ENCODE measurements at places on chromosomes 5 and 9.

- peak; percentile 75 for DNase-seq
Measured at GRCh38 chr5:98770209-98770910, 3.1 kb upstream of the RGMB start.

DNA sequence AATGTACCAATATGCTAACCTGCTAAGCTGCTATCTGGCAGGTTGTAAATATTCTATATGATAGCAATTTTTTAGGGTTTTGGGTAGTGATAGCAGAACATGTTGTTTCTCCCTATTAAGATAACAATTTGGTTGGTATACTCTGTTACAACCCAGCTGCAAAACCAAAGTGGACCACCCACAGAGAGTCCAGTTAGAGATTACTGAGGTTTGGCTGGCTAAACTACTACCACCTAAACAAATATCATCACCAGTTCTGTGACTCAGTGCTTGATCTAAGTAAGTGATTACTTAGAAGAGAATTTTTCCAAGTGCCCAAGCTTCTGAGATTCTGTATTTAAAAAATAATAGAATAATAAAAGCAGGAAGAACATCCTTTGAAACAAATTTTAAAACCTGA lies 72.3 kb downstream of the XRCC4 start:
- peak; percentile 47 for DNase-seq

DNA sequence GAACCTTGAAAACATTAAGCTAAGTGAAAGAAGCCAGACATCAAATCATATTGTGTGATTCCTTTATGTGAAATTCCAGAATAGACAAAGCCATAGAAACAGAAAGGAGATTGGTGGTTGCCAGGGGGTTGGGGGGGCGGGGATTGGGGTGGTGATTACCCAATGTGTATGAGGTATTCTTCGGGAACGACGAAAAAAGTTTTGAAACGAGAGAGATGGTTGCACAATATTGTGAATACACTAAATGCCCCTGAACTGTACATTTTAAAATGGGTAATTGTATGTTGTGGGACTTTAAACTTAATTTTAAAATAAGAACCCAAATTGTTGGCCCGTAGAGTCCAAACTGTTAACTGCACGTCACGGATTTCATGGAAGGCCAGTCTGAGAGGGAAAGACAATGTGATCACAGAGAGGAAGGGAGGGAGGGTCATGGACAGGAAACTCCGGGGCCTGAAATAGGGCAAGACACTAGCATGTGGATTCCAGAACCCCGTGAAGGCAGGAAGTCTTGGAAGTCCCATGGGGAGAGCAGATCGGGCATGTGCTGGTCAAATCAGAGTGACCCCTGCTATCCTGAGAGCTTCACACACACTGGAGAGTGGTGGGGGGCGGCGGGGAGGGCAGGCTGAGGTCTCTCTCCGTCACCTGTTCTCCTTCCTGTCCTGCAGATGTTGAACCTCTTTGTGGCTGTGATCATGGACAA lies 218.4 kb downstream of the CACNA1B start:
- no peak for DNase-seq

GRCh38 chr5:10737880-10738279 lies 23.2 kb downstream of the DAP start:
- DNase-seq: no peak

- no peak for DNase-seq
Measured at GRCh38 chr9:91814753-91815152, 135.3 kb downstream of the ROR2 start.

GRCh38 chr9:68979538-68980314 lies 34.2 kb downstream of the PRKACG start:
- DNase-seq: no peak

GRCh38 chr5:32000731-32001130 lies 173.4 kb downstream of the GOLPH3 start:
- no peak for DNase-seq

DNA sequence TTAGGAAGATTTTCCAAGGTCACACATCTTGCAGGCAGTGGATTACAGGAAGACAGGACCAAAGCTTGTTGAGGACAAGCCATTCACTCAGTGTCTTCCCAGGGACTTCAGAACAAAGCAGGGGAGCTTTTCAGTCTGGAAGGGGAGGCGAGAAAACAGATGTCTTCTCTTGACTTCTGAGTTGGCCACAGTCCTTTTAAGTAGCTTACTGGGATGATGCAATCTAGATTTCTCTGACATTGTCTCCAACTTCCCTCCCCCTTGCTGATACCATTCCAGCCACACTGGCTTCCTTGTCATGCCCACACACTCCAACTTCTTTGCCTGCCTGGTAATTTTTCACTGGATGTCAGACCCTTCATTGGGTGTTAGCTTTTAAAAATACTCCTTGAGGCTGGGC lies 174.2 kb upstream of the TBC1D2 start:
- DNase-seq: peak; percentile 81

DNA sequence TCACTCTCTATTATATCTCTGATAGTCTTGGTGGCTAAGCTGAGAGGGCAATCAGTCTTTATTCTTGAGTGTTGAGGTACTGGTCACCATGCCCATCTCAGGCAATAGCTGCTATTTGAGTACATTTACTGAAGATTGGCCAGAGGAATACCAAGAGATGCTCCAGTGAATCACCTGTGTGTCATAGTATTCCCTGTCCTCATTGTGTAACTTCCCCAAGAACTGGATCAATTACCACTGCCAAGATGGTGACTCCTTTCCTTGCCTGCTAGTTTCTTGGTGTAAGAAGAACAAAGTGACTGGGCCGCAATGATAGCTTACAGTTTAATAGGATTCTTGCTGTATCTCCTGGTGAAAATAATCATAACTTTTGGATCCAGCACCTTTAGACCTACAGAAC lies 418.7 kb upstream of the KIF2A start:
- no peak for DNase-seq

- DNase-seq: no peak
Measured at GRCh38 chr5:175614223-175614815, 43.6 kb upstream of the HRH2 start.

DNA sequence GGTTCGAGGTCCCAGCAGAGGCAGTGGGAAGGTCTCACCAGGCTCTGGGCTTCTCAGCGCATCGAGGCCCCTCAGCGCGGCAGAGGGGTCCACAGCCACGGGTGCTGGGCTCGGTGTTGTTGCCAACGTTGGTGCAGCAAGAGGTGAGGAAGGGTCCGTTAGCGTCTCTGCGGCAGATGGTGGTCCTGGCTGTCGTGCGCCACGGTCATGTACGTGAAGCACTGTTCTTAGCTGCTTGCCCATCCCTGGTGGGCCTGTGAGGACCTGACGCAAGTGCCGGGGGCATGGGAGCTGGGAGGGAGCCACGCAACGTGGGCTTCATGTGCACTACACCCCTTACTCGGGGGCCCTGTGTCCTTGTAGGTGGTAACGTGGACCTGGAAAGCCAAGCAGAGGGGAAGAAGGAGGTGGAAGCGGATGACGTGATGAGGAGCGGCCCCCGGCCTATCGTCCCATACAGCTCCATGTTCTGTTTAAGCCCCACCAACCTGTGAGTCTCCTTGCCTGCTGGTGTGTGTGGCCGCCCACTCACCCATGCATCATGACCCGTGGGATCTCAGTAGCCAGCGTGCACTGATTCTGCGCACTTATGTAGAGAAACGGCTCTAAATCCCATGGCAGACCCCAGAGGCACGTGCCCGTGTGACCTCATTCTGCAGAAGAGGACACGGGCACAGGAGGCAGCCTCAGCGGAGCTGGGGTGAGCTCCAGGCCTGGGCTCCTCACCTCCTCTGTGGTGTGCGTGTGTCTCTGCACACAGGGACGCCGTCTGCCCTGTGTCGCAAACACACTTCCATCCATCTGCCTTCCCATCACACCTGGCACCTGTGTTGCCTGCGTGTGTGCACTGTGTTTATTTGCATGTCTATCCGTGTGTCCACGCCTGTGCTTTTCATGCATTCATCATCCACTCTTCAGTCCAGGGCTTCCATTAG lies 166.1 kb downstream of the CACNA1B start:
- DNase-seq: no peak

DNA sequence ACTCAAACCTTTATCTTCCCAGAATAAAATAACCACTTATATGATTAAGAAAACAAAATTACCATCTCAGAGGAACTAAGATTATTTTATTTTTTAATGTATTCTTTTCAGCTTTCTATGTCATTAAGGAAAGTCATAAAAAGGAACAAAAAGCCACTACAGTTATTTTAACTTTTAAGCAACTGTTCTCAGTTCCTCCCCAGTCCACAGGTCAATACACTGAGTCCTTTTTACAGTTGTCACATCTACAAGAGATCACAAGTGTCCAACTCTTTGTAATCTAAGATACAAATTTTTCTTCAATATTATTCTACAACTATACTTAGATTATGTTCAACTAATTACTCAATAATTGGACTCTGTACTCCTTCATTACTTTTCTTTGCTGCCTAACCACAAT lies 782.8 kb upstream of the ACO1 start:
- DNase-seq: no peak

GRCh38 chr9:10700291-10700690 lies 87.5 kb upstream of the PTPRD start:
- no peak for DNase-seq

GRCh38 chr5:2003690-2004365 lies 121.1 kb upstream of the IRX4 start:
- no peak for DNase-seq

GRCh38 chr5:147704544-147704943 lies 78.0 kb downstream of the JAKMIP2 start:
- no peak for DNase-seq

- no peak for DNase-seq
Measured at GRCh38 chr9:99253772-99254431, 31.8 kb downstream of the SEC61B start.

DNA sequence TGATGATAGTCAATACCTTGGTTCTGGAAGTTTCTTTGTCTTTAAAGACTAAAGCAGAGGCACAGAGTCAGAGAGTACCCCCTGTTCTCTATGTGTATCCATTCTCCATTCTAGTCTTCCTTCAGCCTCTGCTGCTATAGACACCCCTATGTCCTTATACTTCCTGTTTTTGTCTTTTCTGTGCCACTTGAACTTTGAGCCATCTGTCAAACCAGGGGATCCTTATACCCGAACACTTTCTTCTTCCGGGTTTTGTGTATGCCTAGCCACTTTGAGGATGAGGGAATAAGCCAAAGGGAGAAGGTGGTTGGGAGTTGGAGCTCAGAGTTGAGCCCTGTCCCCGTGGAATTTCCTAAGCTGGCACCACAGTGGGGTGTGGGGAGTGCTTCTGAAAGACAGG lies 61.1 kb upstream of the IL6ST start:
- no peak for DNase-seq

DNA sequence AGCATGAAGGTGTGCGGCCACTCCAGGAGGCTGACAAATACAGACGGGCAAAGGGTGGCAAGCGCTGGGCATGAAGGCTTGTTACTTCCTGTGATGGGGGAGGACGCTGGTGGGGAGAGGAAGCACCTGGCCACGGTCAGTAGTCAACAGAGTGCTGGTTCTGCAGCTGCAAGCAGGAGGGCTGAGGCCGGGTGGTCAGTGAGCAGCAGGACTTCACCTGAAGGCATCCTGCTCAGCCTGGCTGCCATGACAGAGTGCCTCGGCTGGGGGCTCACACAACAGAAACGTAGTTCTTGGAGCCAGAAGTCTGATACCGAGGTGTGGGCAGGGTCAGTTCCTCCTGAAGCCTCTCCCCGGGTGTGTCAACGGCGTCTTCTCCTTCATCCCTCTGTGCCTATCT lies 118.6 kb upstream of the IRX4 start:
- no peak for DNase-seq

DNA sequence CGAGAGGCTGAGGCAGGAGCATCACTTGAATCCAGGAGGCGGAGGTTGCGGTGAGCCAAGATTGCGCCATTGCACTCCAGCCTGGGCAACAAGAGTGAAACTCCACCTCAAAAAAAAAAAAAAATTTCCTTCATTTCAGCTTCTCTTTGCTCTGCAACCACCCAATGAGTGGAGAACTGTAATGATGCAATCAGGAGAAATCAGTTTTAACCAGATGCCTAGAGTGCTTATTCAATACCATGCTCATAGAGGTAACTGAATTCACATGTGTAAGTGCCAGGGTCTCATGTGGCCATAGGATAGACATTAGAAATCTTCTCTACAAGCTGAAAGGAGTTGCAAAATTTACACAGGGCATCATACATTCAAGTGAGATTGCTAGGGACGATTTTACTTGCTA lies 70.6 kb downstream of the HMHB1 start:
- peak; percentile 72 for DNase-seq

- no peak for DNase-seq
Measured at GRCh38 chr5:63686181-63686580, 276.1 kb downstream of the HTR1A start.

DNA sequence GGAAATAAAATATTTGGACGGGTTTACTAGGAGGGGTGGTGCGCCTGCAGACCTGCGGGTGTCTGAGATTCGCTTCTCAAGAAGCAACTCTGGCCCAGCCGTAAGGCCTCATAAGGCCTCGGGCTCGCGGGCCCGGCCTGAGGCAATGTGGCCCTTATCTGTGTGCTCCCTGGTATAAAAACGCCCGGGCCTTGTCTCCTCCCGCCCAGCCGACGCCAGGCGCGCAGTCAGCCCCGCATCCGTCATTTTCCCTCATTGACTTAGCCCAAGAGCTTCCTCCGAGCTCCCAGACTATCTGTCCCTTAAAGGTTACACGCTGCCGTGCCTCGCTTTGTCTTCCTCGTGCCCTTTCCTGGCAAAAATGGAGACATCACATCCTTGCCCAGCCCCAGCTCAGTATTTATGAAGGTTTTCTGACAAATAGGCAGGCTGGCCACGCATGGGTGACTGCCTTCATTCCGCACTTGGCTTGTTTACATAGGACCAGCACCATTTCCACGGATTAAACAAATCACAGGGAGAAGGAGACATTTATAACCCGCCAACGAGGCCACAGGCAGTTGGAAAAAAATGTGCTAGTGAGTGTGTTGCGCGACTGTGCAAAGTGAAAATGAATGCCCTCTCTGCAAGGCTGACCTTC lies 74.5 kb upstream of the TBCA start:
- no peak for DNase-seq

DNA sequence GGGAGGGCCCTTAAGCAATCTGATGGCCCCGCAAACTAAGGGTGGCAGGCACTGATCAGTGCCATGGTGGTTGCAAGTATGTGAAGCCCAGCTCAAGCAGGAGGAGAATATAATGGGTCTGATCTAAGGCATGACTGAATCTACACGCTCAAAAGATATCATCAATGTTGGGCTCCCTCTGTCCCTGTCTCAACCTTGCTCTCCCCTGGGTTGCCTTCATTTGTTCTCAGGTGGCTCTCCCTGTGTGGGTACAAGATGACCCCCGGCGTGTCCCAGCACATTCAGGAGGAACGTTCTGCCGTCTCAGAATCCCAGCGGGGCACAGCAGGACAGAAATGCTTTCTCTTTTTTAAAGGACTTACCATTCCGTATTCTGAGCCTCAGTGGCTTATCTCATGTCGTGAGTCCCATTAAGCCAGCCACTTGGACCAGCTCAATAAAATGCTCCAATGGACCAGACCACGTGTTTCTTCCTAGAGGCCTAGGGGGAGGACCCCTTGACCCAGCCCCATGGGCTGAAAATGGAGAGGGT lies 12.0 kb upstream of the RNF130 start:
- DNase-seq: no peak

- no peak for DNase-seq
Measured at GRCh38 chr5:81904861-81905260, 67.0 kb upstream of the ATG10 start.

GRCh38 chr9:134641173-134641989 lies at the start of gene COL5A1:
Gene COL5A1 (plus strand): TSS chr9:134641803. CDS start chr9:134642188, 385 bp downstream.
- peak; percentile 91 for DNase-seq
